ENCODE measurements at places on chromosomes 3 and 15. TPM values are rescaled to one million over a fixed set of nuclear protein-coding genes. Genes with fewer than 3 reads are reported as not detected.

PYDC2 gene
- total RNA-seq, result not detected

CACNA2D3 gene
- total RNA-seq, result not detected

PCOLCE2 gene
- not detected for total RNA-seq

UTS2B gene
- 0.76 TPM for total RNA-seq

CFAP20DC gene
- 4.8 TPM for total RNA-seq

NME9 gene
- total RNA-seq, result 0.13 TPM

SLC51B gene
- total RNA-seq, result not detected

GAP43 gene
- total RNA-seq, result not detected

SEMA3G gene
- 0.13 TPM for total RNA-seq

DPPA2 gene
- total RNA-seq, result not detected

RTP3 gene
- total RNA-seq, result not detected

SPINK8 gene
- not detected for total RNA-seq

PRTG gene
- 2.8 TPM for total RNA-seq

GXYLT2 gene
- total RNA-seq, result 13.3 TPM

MEIS2 gene
- 4.2 TPM for total RNA-seq

- no peak for DNase-seq
Observed at GRCh38 chr3:115187149-115187757, 40.2 kb upstream of the ZBTB20 start.

DNA sequence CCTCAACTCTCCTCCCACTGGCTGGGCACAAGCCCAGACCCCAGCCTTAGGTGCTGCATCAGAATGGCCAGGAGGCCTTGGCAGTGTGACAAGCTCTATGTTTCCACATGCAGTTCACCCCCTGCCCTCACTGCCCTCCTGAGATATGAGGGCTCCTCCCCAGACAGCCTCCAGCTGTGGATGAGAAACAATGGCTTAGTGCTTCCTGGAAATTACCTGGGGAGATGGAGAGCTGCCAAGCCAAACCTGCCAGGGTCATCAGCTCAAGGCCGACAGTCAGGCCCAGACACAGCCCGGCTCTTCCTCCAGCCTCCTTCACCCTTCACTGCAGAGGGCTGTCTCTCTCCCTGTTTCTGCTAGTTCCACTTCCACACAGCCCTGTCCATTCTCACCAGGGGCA, 76.3 kb downstream of the MYLK start:
- no peak for DNase-seq

DNA sequence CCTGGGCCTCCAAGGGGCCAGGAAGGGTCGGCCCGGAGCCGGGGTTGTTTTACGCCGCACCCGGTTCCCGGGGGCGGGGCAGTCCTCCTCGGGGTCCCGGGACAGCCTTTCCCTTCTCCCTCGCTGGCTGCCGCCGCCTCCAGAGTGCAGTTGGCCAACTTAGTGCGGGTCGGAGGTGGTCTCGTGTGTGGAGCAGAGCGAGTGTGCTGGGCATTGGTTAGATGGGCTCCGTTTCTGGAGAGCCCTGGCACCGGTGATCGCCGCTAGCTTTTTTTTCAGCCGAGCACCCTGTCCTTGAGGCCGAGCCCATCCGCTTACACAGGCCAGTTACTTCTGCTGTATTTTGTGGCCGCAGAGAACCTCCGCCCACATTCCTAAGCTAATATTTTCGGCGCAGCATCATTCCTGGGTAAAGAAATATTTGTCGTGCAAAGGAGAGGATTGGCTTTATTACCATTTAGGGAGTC, 585 bp downstream of the KIF23 start:
- peak; percentile 91 for DNase-seq

DNA sequence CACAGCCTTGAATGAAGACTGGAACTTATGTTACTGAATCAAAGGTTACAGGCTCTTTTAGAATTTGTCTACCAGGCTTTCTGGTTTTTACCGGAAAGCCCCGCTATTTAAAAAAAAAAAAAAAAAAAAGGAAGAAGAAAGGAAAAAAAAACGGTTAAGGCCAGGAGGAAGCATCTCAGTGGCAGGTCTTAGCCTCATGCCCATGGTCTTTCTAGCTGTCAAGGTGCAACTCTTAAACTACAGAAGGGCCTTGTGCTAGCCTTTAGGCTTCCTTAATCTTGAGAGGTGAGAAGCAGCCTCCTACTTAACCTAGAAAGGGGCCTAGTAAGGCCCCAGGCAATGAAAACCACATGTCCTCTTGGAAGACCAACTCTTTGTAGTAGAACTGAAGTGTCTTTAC, 77.5 kb downstream of the TBC1D5 start:
- DNase-seq, result no peak

- DNase-seq, result no peak
Observed at GRCh38 chr3:172226831-172227230, 187.5 kb downstream of the FNDC3B start.

GRCh38 chr3:25555695-25556437, 108.8 kb downstream of the TOP2B start:
- DNase-seq, result no peak

DNA sequence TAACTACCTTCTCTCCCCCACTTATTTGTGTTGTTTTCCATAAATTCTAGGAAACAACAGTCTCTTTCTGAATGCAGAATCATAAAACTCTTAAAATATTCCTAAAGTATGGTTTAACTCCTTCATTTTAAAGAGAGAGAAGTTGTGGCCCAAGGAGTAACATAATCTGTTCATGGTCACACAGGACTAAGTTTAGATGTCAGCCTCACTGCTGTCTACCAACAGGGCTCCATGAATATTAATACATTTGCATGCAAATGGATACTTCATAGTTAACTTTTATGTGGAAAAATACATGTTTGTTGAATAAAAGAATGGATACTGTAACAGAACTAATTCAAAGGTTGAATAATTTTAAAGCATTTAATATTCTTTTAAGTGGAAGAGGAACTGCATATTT, 18.5 kb upstream of the IL1RAP start:
- no peak for DNase-seq

GRCh38 chr3:139104062-139104461, 59.4 kb upstream of the PRR23C start:
- DNase-seq, result no peak

- no peak for DNase-seq
Observed at GRCh38 chr15:38576837-38577236, 12.2 kb upstream of the RASGRP1 start.

- no peak for DNase-seq
Observed at GRCh38 chr15:41907141-41907540, 13.3 kb upstream of the SPTBN5 start.

GRCh38 chr15:89898614-89899294, 5.0 kb upstream of the AP3S2 start:
- no peak for DNase-seq

- DNase-seq, result no peak
Observed at GRCh38 chr3:330494-331115, 134.0 kb downstream of the CHL1 start.

DNA sequence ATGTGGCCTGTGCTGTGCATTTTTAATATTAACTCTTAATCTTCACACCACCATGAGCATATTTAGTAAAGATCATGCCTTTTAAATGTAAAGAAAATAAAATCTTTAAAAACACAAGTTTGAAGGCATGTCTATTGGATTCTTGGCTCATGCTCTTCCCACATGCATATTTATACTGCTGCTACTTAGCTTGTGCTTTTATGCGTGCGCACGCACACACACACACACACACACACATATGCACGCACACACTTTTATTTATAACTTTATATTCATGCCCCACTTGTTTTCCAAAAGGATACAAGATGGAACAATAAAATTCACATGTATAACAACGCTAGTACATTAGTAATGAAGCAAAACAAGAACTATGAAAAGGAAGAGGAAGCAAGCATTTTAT, 36.1 kb upstream of the ZPLD1 start:
- DNase-seq, result no peak

GRCh38 chr15:93121973-93122910, 33.2 kb upstream of the RGMA start:
- peak; percentile 14 for DNase-seq

GRCh38 chr3:176794406-176794805, 402.9 kb downstream of the TBL1XR1 start:
- no peak for DNase-seq

- no peak for DNase-seq
Observed at GRCh38 chr15:71385026-71385425, 269.8 kb downstream of the THSD4 start.

DNA sequence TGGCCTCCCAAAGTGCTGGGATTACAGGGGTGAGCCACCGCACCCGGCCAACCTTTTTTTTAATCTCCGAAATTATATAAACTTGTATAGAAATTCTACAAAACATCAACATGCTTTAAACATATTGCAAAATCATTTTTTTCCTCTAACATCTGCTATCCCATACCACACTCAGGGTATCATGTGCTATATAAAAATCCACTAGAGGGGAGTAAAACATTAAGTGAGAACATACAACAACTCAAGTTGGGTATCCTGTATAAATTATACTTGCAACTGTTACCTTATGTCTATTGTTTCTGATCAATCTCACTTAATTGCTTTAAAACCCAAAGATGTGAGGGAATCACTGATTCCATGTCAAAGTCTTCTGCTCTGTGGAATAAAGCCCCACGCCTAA, 71.9 kb upstream of the FBN1 start:
- DNase-seq, result no peak

DNA sequence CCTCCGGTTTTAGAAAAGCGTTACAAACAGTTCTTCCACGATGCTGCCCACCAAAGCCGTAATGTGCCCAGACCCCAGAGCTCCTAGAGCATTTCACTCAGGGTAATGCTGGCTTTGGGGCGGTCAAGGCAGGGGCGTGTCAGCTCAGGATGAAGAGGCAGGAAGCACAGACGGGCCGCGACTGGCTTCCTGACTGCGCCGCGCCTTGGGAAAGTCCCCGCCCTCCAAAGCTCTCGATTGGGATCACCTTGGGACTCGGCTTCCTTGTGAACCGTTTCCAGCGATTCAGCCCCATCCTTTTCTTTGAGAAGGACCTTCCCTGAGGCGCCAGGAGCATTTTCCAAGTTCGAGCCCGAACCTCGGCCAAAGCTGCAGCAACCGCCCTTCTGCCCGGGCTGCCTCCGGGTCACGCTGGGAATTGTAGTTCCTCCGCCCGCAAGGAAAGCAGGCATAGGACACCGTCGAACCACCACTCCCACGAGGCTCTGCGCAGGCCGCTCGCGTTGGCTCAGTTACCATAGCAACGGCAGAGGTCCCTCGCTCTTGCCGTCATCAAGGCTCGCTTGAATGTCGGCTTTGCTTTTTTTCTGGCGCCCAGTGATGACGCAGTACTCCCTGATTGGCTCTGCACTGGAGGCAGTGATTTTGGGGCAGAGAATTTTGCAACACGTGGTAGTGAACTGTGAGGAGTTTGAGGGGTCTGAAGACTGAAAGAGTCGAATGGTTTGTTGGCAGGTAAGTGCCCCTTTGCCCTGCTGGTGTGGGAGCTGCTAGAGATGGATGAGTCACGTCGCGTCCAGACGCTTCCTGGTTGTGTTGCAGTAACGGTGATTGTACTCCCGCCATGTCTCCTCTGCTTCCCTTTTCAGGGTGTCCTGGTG, at the start of the genes CCDC191 and QTRT2:
Gene CCDC191, minus strand, starts transcription at position 397 of the 881 bp plus-strand sequence. Its CDS starts 60 bp downstream, at position 337.
Gene QTRT2, plus strand, starts transcription at position 608 of the 881 bp plus-strand sequence. CDS start 8,521 bp downstream, outside the sequence.
- peak; percentile 98 for DNase-seq

DNA sequence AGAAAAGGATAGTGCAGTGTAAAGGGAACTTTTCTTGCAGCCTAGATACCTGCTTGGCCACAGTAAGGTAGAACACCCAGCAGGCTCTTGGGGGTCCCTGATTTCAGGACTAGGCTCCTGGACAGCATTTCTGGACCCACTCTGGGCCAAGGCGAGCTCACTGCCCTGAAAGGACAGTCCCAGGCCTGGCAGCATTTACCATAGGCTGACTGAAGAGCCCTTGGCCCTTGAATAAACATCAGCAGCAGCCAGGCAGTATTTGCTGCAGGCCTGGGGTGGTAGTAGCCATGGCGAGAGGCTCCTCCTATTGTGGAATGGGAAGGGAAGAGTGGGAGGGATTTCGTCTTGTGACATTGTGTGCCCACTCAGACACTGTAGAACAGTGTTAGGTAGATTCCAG, 529.2 kb downstream of the TUSC7 start:
- DNase-seq, result no peak

GRCh38 chr3:44396200-44397171, 57.9 kb downstream of the TCAIM start:
- DNase-seq, result no peak

- DNase-seq, result no peak
Observed at GRCh38 chr15:84868037-84868880, 16.2 kb upstream of the SLC28A1 start.

GRCh38 chr15:65027593-65027992, 1.8 kb downstream of the MTFMT start:
- no peak for DNase-seq

- no peak for DNase-seq
Observed at GRCh38 chr15:61050844-61051568, 178.1 kb downstream of the RORA start.

- DNase-seq, result no peak
Observed at GRCh38 chr3:196288141-196288460, 575 bp upstream of the PCYT1A start.

GRCh38 chr3:63655519-63655918, 3.0 kb downstream of the SNTN start:
- DNase-seq, result peak; percentile 84

GRCh38 chr3:138361561-138361971, 13.2 kb downstream of the MRAS start:
- DNase-seq, result no peak

DNA sequence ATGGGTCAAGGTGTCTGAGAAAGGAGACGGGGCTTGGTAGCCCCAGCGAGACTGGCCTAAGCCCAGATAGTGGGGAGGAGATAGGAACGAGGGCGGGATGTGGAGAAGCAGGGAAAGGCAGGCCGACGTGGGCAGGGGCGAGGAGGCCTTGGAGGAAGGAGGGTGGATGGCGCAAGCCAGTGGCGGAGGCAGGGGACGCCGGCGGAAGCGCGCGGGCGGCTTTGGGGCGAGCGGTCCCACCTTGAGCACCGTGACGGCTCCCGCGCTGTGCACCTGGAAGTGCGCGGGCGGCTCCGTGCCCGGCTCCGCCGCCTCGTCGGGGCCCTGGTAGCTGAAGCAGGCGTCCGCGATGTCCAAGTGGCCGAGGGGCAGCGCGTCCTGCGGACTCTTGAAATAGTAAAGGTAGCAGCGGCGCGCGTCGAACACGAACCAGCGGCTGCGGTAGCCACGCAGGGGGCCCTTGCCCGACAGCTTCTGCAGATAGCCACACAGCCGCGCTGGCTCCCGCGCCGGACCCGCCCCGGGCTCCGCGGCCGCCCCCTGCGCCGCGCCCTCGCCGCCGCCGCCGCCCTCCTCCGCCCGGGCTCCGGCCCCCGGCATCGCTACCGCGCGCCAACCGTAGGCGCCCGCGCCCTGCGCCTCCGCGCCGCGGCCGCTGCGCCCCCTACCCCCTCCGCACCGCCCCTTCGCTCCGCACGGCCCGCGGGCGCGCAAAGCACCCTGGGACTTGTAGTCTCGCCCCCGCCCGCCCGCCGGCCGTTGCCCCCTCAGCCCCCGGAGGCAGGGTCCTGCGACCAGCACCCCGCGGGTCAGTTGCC, at the start of gene TBC1D2B:
Gene TBC1D2B, minus strand, starts transcription at position 659 of the 818 bp plus-strand sequence. Its CDS starts 59 bp downstream, at position 600.
- peak; percentile 57 for DNase-seq

- DNase-seq, result no peak
Observed at GRCh38 chr3:66496746-66497145, 4.1 kb downstream of the LRIG1 start.

DNA sequence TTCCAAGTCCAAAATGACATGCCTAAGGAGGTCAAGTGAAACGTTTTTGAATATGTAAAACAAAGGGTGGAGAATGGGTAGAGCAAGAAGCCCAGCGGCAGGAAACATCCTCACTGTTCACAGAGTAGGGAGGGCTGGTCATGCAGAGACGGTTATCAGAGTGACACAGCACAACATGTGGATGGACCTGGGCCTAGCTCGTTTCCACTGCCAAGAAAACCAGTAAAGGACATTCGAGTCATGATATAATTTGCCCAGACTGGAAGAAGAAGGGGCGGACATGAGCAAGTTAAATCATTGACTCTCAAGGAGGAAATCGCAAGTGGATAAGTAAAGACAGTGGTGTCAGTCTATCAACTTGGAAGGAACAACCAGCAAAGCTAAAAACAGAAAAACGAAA, 89.3 kb downstream of the LRIG1 start:
- no peak for DNase-seq

GRCh38 chr15:45429941-45430792, 51.8 kb upstream of the GATM start:
- peak; percentile 67 for DNase-seq

Measured in SJSA1 (cell line).